HuH-7 (cell line): ENCODE measurements at places on chromosomes 7 and 10.

- DNase-seq, result no peak
These were observed 139.8 kb upstream of the CDK13 start for GRCh38 chr7:39810204-39810642.

GRCh38 chr7:100372256-100372655, 1.0 kb upstream of the PILRA start:
- DNase-seq, result no peak

DNA sequence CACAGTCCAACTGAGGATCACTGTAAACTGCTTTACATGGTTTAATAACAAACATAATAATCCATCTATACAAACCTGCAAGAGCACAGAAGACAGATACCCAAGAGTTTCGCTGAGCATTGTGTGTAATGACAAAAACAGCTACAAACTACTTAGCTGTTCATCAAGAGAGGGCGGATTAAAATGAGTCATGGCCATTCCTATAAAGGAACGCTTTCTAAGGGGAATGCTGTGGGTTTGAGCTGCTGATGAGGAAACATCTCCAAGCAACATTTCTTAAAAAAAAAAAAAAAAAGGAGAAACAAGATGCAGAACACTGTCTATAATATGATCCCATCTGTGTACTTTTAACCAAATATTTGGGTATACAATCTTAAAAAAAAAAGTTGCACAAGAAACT, 33.8 kb downstream of the VOPP1 start:
- no peak for DNase-seq

DNA sequence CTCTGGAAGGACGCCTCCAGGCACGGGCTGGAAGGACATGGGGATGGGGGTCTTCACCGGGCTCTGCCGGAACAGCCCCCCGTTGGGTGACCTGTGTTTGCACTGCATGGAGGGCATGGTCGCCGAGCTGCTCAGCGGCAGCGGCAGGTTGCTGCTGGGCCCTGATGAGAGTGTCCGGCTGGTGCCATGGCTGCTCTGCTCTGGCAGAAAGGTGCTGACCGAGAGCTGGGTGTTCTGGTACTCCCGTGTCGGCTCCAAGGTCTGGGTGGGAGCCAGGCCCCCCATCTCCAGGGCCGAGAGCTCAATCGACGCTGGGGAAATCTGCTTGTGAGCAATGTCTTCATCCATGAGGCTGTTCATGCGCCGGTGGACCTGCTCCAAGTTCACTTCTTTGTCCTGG, 764.3 kb downstream of the GRID1 start:
- no peak for DNase-seq

GRCh38 chr10:15141136-15142054, 27.1 kb downstream of the NMT2 start:
- DNase-seq, result no peak

GRCh38 chr7:106071999-106072714, 40.0 kb downstream of the SYPL1 start:
- DNase-seq, result peak; percentile 40

DNA sequence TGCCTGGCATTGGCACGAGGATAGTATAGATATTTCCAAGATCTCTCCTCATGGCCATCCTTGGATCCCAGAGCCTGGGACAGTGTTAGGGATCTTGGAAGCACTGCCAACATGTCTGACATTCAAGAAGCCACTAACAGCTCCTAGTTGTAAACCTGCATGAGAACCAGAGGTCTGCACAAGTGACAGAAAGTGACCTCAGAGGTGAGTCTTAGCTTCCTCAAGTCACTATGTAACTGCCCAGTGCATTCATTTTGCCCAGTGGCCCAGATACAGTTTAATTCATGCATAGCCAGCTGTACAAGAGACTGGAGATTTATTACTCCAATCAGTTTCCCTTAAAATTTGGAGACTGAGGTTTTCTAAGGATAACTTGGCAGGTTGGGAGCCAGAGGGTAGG, 16.7 kb downstream of the SUGCT start:
- DNase-seq, result no peak

- no peak for DNase-seq
These were observed 105.6 kb upstream of the RET start for GRCh38 chr10:42971251-42971599.
